ENCODE measurements at places on chromosomes 11 and 22.

DNA sequence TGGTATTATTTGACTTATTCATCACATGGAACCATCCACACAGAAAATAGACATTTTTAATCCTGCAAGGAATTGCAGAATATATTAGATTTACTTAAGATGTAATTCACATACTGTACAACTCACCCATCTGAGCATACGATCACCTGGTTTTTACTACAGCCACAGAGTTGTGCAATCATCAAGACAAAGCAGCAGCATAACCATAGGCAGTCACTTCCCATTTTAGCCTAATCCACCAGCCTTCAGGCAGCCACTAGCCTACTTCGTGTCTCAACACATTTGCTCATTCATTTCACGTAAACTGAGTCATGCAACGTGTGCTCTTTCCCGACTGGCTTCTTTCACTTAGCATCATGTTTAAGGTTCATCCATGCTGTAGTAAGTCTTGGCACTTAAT, 23.0 kb downstream of the PIWIL3 start:
- no peak for DNase-seq

- no peak for DNase-seq
These were observed 350.5 kb downstream of the CNTN5 start for GRCh38 chr11:99371257-99371656.

DNA sequence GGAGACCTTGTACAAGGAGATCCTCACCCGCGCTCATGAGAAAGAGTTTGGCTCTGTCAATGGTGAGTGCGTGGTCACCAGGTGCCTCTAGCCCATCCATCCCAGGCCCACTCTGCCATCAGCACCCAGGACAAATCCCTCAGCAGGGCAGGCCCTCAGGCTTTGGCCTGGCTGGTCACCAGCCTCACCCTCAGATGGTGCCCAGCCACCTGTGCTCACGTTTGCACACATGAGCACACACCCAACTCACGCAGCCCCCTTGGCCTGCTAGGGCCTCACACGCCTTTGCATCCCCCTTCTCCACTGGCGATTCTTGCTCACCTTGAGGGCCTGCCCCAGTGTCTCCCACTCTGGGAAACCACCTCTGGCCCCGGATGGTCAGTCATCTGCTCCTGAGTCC, 4.1 kb upstream of the RAB1B start:
- no peak for DNase-seq

- DNase-seq = no peak
These were observed 19.6 kb upstream of the C11orf96 start for GRCh38 chr11:43922744-43923405.

DNA sequence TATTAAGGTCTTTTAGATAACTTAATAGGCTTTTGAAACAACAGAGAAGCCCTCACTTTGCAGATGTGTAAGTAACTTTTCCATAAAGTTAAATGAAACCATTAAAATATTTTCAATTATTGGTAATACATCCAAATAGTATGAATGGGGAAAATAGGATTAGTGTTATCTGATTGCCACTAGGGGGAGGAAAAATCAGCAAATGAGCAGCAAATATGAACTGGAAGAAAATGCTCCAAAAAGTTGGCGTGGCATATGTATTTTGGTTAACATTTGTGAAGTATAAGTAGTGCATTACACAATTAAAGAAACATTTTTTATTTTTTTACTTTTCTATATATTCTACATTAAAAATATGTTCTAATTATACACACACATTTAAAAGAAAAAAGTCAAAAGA, 259.8 kb upstream of the ANO5 start:
- DNase-seq = no peak

DNA sequence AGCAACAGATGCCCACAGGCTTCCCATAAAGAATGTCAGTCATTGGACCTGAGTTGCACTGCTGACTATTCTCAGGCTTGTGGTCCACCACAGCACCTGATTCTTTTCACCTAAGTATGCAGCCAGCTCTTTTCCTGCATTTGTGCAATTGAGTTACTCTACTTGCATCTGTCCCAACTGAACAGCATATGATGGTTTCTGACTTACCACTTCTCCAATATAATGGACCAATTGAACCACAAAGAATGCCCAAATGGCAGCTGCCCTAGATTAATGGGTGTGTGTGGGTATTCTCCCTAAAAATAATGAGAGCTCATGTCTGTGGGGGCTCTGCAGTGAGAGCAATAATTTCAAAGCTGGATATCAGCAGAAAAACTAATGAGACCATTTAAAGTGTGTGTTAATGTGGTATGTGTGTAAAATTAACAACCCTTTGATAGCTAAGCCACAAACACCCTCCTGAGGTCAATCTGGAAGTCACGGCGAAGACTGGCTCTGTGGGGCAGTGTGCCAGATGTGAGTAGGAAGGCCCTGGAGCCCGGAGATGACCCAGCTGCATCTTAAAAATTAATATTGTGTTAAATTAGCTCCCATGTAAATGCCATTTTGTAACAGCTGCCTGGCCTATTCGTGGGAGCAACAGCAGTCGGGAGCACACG, 43.8 kb downstream of the SC5D start:
- DNase-seq = no peak

DNA sequence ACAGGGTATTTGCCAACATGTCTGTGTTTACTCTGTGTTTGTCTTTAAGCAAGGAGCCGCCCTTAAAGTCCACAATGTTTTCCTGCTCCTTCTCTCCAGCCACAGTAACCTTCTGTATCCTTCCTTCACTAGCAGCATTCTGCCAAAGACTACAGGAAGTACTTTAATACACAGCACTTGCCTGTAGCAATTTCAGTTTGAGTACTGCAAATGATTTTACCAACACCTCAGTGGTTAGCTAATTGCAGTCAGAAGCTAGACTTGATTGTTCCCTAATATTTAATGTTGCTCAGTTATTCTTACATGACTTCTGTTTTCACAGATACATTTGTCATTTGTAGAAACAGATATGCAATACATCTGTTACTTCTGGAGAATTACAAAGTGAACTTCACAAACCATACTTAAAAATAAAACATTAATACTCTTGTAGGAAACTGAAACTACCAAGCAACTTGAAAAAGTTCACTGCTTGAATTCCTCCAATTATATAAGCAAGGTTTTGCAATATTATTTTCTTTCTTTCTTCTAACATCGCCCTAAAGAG, 69.1 kb downstream of the FCHSD2 start:
- DNase-seq = no peak

DNA sequence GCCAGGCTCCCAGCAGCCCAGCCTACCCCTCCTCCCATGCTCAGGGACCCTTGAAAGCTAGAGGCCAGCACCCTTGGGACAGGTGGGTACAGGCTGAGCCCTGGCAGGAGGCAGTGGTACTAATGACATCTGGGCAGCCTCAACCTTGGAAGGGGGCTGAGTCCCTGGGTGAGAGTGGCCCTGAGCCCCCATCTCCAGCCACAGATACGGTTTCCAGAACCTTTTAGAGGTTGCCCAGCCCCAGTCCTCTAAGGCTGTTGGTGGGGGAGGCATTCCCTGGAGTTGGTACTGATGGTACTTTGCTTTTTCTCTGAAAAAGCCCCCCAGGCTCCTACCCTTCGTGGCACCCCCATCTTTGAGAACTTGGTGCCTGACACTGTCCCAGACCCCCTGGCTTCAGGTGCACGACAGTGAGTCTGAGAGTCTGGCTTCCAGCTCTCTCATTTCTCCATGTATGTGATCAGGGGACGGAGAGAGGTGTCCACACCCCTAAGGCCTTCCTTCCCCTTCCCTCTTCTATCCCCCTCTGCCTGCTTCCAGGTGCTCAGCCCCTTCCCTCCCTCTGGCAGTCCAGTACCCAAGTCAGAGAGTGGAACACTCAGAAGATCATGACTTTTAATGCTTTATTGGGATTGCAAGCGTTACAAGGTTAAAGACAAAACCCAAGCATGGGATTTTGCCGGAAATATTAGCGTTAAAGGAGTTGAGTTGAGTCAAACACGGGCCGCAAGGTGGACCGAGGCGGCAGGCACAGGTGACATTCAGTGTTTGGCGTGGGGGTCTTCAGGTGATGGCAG, 10.5 kb downstream of the IGF2 start:
- no peak for DNase-seq

DNA sequence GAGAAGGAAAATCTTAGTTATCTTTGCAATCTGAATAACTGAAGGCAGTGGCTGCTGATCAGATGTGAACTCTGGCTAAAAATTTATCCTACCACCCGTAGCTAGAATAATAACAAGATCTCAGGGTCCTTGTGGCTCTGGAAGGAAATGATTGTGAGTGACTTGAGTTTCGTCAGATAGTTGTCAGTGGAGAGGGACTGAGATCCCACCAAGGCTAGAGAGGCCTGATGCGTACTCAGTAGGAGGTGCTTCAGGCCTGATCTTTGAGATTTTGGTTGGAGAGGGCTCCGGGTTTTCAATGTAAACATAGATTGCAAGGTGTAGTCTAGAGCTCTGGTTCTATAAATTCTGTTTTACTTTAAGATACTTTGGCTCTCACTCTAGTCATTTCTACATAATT, 1.4 kb downstream of the MADD start:
- no peak for DNase-seq

- no peak for DNase-seq
These were observed 26.5 kb downstream of the ABTB2 start for GRCh38 chr11:34331329-34331728.

DNA sequence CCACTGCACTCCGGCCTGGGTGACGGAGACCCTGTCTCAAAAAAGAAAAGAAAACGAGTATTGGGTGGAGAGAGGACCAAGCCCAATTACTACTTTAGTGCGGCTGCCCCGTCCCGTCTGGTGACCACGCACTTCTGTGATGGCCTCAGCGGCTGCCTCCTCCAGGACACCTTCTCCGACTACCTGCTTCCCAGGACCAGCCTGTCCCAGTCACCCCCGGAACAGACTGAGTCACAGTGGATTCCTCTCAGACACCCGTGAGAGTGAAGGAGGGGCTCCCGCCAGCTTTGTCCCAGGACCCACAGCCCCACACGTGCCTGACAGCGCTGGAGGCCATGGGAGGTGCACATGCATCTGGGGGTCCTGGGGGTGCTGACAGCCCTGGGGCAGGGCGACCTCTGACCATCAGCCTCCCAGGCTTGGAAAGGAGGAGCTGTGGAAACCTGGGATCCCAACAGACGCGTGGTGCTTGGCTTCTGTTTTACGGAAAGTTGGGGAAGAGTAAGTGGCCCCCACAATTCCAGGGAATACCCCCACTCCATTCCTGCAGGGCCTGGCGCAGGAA, 4.8 kb downstream of the DRD4 start:
- DNase-seq = no peak

- peak; percentile 34 for DNase-seq
These were observed 59.4 kb upstream of the A4GALT start for GRCh38 chr22:42780070-42780540.

GRCh38 chr11:14980854-14981253, 8.7 kb upstream of the CALCA start:
- DNase-seq = no peak

- no peak for DNase-seq
These were observed 92.9 kb downstream of the FBXO7 start for GRCh38 chr22:32567544-32567943.

All from amygdala (tissue), 56 donors.